ENCODE measurements at places on chromosomes 6 and 20.
A peak's percentile ranks its signal among the peaks of the same experiment; 100 is the strongest.

GRCh38 chr6:50362706-50363105, 313.0 kb upstream of the DEFB112 start:
- DNase-seq: peak; percentile 19

- no peak for DNase-seq
These were observed 96.7 kb upstream of the SLC22A16 start for GRCh38 chr6:110573136-110573535.

- DNase-seq: no peak
These were observed 50.6 kb upstream of the MAP7 start for GRCh38 chr6:136600818-136601217.

DNA sequence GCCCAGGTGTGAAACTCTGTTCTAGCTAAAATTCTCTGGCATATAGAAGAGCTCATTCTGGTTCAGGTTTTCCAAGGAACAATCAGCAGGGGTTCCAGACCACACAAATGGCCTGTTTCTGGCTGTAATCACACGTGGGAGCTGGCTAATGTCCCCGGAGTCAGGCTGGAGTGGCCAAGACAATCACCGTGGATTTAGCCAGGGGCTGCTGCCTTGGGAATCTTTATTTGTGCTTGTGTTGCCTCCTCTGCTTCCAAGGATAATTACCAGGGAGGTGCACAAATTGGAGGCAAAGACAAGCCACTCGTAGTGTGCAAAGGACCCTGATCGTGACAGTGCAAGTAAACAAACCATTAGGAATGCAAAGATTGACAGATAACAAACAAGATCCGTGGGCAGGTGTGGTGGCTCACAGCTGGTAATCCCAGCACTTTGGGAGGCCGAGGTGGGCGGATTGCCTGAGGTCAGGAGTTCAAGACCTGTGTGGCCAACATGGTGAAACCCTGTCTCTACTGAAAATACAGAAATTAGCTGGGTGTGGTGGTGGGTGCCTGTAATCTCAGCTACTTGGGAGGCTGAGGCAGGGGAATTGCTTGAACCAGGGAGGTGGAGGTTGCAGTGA, 77.3 kb downstream of the KCNB1 start:
- DNase-seq: no peak

DNA sequence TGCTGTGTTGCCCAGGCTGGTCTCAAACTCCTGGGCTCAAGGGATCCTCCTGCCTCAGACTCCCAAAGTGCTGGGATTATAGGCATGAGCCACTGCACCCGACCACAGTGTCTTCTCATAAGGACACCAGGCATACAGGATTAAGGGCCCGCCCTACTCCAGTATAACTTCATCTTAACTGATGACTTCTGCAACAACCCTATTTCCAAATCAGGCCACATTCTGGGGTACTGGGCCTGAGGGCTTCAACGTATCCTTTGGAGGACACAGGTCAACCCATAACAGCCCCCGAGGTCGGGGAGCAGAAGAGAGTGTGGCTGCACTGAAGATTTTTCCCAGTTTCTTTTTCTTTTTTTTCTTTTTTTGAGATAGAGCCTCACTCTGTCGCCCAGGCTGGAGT, 39.7 kb downstream of the SUN5 start:
- DNase-seq: no peak

DNA sequence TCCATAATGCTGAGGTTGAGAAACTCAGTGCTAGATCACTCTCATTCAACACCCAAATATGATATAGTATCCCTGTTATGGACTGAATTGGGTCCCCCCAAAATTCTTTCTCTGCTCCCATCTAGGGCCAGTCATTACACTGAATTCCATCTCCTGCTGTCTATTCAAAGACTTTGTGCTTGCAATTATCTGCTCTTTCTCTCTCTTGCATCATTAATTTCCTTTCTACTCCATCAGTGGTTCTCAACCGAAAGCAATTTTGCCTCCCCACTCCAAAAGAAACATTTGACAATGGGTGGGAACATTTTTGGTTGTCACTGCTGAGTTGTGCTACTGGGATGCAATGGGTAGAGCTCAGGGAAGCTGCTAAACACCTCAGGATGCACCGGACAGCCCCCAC, 271.5 kb upstream of the CDYL start:
- no peak for DNase-seq

- no peak for DNase-seq
These were observed 41.1 kb downstream of the PDE10A start for GRCh38 chr6:165621940-165622339.

GRCh38 chr6:14585689-14586088, 468.1 kb downstream of the CD83 start:
- DNase-seq: no peak

DNA sequence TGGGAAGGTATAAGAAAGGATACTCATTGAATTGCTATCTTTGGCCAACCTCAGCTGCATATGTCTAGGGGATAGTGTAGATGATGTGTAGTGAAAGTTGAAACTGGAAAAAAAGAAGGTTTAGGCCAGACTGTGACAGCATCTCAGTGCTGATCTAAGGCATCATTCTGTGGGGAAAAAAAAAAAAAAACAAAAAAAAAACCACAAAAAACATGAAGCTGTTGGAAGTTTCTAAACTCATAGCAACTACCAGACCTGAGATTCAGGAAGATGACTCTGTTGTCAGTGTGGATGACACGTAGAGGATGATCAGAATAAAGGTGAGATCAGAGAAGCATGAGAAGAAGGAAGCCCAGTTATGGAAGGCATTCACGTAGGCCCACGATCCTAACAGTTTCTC, 100.8 kb upstream of the CNKSR3 start:
- no peak for DNase-seq

- DNase-seq: peak; percentile 2
These were observed 406.5 kb upstream of the CHD6 start for GRCh38 chr20:42024653-42025052.

GRCh38 chr6:141946502-141946901, 186.2 kb upstream of the GJE1 start:
- DNase-seq: no peak

DNA sequence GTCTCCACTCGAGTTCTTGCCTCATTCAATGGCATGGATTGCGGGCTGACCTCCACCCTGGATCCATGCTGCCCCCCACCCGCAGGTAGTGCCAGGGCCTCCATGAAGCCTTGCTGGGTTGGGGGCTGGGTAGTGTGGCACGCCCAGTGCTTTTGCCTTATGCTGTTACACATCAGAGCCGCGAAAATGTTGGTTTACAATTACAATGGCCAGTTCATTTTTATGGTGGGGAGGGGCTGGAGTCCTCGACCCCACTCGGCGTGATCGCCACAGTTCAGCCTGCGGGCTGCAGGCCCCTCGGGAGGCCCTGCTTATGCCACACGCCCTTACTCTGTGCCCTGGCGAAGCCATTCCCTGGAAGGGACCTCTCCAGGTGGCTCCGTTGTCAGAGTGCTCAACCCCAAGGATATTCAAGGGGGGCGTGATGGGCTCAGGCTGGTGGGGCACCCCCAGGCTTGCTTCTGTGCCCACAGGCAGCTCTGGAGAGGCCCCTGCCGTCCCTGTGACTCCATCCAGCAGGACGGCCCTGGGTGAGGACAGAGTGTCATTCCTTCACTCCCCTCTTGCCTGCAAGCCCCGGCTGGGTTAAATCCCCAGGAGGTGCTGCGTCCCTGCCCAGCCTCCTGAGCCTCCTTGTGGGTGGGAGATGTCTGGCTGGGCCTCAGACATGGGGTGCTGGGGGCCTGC, 14.8 kb downstream of the ITPA start:
- DNase-seq: no peak

DNA sequence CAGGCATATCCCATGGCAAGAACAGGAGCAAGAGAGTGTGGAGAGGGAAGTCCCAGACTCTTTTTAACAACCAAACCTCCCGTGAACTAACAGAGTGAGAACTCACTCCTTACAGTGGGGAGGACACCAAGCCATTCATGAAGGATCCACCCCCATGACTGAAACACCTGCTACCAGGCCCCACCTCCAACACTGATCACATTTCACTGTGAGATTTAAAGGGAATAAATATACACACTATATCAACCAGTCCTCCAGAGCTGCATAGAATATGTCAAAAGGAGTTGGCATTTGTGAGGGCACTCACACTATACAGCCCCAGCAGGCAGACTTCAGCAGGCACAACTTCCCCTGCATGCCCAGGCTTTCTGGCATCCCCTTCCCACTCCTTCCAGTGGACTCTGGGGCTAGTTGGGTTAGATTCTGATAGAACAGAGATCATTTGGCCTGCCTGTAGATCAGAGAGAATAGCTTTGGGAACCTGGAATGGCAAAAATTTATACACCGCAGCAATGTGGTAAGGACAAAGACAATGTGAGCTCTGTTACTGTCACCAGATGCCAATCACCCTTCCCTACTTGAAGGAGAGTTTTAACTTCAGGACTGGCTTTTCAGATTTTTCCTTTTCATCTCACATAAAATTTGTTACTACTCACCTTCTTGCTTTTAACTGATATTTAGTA, 25.2 kb upstream of the TENT5A start:
- DNase-seq: no peak

- DNase-seq: no peak
These were observed 27.7 kb downstream of the OVOL2 start for GRCh38 chr20:18030020-18030419.

- no peak for DNase-seq
These were observed 133.3 kb downstream of the TFAP2C start for GRCh38 chr20:56762401-56762800.

- DNase-seq: no peak
These were observed 208.6 kb upstream of the RNF217 start for GRCh38 chr6:124753562-124754105.

DNA sequence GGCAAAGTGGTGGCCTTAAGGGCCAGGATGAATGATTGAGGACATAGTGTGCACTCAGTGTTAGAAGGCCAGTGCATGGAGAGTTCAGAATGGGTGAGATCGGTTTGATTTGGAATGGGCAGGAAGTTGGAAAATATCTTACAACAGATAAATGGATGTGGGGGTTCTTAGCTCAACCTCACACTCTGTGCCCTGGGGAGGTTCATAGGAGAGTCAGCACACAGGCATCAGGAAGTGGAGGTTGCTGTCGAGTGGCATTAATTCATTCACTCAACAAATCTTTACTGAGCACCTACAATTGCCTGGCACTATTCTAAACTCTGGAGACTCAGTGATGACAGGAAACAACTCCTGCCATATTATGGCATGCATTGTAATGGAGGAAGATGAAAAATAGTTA, 313.7 kb upstream of the SUPT3H start:
- DNase-seq: peak; percentile 43

DNA sequence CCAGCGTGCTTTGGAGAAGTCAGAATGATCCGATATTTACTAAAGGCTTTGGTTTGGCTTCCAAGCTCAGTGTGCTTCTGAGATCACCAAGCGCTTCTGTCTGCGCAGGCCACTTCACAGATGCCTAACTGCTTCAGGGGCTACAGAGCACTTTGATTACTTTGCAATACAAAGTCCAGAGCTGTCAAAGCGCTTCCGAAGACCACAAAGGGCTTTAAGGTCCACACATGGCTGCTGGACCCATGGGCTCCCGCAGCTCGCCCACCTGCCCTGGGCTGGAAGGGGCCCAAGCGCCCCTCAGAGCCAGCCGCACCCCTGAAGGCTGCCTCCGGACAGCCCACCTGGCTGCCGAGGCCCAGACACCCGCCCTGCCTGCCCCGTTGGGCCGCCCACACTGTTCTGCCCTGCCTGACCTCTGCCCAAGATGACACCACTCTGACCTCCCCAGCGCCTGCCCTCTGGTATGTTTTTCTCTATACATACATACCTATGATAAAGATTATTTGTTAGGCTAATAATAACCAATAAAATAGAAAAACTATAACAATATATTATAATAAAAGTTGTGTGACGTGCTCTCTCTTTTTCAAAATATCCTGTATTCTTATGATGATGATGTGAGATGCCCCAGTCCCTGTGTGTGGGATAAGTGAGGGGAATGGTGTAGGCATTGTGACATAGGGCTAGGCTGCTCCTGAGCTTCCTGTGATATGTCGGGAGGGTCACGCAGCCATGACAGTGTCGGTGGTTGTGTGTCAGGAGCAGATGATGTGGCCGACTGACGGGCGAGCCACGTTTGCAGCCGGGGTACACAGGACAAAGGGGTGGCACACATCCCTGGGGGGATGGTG, 22.6 kb downstream of the DYNLT1 start:
- DNase-seq: no peak

DNA sequence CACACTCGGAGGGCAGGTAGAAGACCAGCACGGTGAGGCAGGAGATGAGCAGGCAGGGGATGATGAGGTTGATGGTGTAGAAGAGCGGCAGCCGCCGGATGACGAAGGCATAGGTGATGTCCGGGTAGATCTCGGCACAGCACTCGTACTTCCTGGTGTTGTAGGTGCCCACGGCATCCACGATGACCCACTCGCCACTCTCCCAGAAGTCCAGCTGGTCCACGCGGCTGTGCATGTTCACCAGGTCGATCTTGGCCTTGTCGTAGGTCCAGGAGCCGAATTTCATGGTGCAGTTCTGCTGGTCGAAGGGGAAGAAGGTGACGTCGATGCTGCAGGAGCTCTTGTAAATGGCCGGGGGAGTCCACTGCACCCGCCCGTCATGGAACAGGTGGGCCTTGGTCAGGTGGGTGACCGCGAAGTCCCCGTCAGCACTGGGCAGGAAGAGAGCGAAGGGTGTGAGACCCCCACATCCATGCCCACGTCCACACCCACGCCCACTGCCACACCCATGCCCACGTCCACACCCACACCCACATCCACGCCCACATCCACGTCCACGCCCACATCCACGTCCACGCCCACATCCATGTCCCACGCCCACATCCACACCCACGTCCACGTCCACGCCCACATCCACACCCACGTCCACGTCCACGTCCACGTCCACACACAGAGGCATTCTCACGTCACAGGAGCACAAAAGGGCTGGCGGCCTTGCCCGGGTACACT, 10.4 kb downstream of the CHRNA4 start:
- DNase-seq: no peak

All from fibroblast of skin of back (primary cell).